Stimulated activated CD8-positive, alpha-beta memory T cell treated with anti-CD3 and anti-CD28 coated beads, Interleukin-7, amount 100 ng/mL, for 1 hour (primary cell): ENCODE measurements at places on chromosomes 12 and 14.

GRCh38 chr12:77160931-77161330, 95.6 kb upstream of the E2F7 start:
- DNase-seq = no peak

DNA sequence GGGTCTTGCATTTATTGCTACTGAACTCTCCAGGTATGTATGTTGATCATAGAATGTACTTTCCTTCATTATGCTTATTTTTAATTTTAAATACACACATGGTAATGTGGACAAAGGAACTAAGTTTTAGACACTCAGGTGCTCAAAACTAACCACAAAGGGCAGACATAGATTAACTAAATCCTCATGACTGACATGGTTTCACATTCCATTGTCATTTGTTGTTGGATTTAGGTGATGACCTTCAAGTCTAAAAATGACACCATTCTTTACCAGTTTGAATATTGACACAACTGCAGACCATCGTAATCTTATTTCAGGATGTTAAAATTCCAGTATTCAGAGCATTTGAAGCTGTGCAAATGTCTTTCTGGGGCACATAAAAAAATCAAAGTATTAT, 128.4 kb downstream of the BBS10 start:
- DNase-seq = no peak

DNA sequence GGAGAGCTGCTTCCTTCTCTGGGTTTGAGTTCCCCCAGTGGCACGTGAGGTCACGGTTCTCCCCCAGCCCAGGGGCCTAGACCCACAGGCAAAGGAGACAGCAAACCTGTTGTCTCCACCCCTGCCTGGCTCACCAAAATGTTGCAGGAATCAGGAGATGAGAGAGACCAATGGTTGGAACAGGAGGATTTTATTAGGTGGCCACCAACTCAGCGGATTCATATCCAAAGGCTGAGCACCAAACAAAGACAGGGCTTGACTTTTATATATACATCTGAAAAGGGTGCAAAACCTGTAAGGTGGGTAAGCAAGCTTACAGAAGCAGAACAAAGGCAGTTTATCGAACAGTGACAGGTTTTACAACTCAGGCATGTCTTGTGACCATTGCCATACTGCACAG, 9.2 kb upstream of the ADAM21 start:
- DNase-seq = no peak

GRCh38 chr12:1630827-1631591, 2.0 kb downstream of the WNT5B start:
- no peak for DNase-seq
